Metanephros (tissue), 2 donors: ENCODE measurements at places on chromosomes 5 and 9. TPM values are rescaled to one million over a fixed set of nuclear protein-coding genes. Genes with fewer than 3 reads are reported as not detected.

Gene CHSY3
- total RNA-seq, result 5.1 TPM

Gene DENND1A
- total RNA-seq, result 29.7 TPM

Gene SLC25A46
- total RNA-seq, result 58.4 TPM

Gene CTXN3
- 0.47 TPM for total RNA-seq

Gene C9orf50
- total RNA-seq, result 0.70 TPM

Gene C9orf153
- total RNA-seq, result 0.70 TPM

Gene PCDHA7
- 0.58 TPM for total RNA-seq

Gene FAM200C
- 11.8 TPM for total RNA-seq

Gene GABRB2
- total RNA-seq, result 1.4 TPM

Gene PCDHA1
- 0.12 TPM for total RNA-seq

Gene ENG
- 76.0 TPM for total RNA-seq

Gene SH3GL2
- 2.9 TPM for total RNA-seq

Gene MCIDAS
- total RNA-seq, result 0.18 TPM
